ENCODE measurements at places on chromosomes 4 and X.

- no peak for DNase-seq
These were observed 6.1 kb upstream of the CXorf66 start for GRCh38 chrX:139971394-139971749.

GRCh38 chrX:39599339-39599738 lies 498.4 kb downstream of the BCOR start:
- DNase-seq, result no peak

- no peak for DNase-seq
These were observed 343.6 kb downstream of the KCNIP4 start for GRCh38 chr4:21605006-21605405.

- DNase-seq, result no peak
These were observed 332.7 kb downstream of the UNC5C start for GRCh38 chr4:95215991-95216605.

- DNase-seq, result no peak
These were observed 166.7 kb upstream of the RPS6KA3 start for GRCh38 chrX:20433388-20433775.

- no peak for DNase-seq
These were observed 21.9 kb downstream of the PIN4 start for GRCh38 chrX:72203421-72203820.

DNA sequence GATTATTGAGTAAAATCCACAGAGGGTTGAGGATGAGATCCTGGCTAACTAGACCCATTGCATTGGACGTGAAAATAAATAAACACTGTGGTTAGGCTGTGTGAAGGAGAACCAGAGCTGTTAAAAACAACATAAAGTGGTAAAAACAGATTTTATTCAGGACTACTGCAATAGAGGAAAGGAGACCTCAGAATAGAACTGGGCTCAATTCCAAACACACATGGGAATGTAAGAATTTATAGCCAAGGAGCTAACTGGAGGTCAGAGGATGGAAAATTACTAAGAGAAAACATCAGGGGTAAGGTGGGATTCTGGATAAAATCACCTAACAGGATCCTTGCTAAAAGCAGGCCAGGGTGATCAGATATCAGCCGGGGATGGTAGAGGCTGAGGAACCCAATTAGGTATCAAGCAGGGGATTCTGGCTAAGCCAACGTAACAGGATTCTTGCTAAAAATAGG lies 112.4 kb downstream of the RNF150 start:
- DNase-seq, result no peak

GRCh38 chrX:53268173-53268572 lies 13.2 kb downstream of the IQSEC2 start:
- DNase-seq, result no peak

- no peak for DNase-seq
These were observed 9.0 kb upstream of the YIPF7 start for GRCh38 chr4:44660396-44660795.
